Retina (tissue), 1 donor: ENCODE measurements at places on chromosomes 1 and 21.

DNA sequence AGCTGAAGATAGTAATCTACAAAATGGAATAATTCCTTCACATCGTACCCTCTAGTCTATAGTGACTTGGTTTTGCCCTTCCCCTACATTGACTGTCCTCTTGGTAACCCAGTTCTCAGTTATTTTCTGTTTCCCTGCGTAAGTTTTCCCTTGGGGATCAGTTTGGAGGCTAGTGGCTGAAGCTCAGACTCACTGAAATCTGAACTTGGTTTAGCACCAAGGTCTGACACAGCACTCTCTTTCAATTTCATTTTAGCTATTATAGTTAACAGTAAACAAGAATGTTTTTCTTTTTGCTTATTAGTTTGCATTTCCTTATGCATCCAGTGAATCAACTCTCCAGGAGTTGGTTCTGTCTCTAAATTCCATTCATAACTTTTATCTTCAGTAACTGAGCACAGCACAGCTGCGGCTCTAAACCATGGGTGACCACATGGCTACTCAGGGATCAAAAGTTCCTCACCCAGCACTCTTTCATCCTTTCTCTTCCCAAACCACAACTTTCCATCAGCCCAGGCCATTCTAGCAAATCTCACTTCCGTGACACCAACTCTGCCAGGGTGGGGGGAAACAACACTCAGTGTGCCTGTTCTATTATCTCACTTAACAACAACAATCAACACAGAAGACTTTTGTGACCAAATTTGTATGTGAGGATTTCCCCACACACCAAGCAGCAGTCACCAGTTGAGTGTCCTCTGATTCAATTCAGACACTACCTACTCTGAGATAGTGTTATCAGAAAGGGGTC lies 17.6 kb upstream of the IFI6 start:
- DNase-seq, result no peak

DNA sequence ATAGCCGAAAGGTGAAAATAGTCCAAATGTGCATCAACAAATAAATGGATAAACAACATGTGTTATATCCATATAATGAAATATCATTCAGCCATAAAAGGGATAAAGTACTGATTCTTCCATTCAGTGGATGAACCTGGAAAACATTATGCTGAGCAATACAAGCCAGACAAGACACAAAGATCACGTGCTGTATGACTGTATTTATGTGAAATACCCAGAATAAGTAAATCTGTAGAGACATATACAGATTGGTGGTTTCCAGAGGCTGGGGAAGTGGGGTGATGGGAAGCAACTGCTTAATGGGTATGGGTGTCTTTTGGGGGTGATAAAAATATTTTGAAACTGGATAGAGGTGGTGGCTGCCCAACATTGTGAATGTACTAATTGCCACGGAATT lies 13.3 kb upstream of the GSTM4 start:
- DNase-seq, result no peak

DNA sequence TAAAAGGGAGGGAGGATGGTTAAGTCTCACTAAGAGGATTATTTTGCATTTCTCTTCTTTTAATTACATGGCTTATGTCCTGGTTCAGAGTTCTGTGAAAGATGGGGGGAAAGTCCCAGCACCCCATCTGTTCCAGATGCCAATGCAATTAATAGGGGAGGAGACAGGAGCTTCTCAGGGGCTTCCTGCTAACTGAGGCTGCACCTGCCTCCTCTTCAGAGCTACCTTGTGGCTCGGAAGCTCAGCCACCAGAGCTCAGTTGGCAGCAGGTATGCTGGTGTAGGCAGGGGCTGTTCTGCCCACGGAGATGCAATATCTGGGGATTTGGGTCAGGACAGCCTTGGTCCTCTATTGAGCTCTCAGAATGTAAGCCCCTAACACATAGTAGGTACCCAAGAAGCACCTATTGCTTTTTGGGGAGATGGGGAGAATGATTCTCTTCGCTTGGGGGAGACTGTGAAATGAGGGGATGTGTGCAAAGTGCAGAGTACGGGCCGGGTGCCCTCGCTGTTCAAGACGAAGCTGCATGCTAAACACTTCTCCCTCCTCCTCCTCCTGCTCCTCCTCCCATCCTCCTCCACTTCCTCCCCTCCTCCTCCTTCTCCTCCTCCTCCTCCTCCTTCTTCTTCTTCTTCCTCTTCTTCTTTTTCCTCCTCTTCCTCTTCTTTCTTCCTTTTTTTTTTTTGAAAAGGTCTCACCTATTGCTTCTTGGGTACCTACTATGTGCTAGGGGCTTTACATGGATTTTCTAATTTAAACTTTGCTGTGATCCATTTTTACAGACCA lies 279.0 kb downstream of the PTPRU start:
- no peak for DNase-seq

DNA sequence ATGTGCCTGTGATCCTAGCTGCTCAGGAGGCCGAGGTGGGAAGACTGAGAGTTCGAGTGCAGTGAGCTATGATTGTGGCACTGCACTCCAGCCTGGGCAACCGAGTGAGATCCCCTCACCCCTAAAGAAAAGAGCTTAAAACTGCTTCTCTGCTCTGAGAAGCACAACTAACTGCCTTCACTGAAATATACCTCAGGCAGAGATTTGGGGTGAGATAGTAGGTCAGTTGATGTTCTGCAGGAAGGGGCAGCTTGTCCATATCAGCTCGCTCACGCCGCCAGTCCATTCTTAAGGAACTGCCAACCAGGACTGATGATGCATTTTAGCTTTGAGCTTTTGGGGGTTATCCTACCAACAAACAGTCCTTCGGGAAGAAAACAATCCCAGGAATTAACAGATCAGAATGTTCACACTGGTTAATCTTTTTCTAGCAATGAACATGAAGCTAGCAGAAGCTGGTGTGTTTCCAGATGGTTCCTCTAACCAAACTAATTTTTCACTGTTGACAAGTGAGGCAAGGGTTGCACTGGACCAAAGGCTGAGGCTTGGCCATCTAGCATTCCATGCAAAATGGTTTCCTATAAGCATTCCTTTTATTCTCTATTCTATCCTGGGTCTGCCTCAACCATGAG lies 31.6 kb downstream of the LHX4 start:
- no peak for DNase-seq

GRCh38 chr1:4108331-4108730 lies 208.3 kb upstream of the C1orf174 start:
- no peak for DNase-seq

- peak; percentile 84 for DNase-seq
Observed at GRCh38 chr1:150560011-150560438, 10.8 kb downstream of the ADAMTSL4 start.

DNA sequence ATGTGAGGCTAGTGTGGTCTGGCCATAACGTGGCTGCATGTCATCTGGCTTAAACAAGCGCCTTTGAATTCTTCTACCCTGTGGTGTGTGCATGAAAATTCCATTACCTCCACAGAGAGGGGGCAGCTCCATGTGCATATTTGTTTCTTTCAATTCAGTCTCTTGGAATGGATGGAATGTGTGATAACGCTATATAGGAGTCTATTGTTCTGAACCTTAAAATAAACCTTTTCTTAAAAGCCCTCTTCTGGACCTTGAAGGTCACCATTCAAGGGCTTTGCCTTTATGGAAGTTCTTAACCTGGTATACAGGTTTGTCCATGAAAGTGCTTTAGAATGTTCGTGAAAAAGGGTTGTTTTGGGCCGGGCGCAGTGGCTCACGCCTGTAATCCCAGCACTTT lies 118.2 kb upstream of the ADGRL2 start:
- no peak for DNase-seq

DNA sequence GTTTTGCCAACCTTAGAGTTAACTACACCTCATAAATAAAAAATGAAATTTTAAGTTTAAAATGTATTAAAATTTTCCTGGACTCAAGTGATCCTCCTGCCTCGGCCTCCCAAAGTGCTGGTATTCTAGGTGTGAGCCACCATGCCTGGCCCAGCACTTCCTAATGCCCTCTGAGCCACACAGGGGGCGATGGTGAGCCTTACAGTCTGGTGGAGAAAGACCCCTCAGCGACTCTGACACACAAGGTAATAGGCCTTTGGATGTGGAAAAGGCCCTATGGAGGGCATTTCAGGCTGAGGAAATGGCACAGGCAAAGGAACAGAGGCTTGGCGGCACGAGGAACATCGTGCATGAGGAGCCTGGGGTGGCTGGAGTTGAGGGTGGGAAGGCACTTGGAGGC lies 6.7 kb downstream of the CITED4 start:
- DNase-seq, result no peak

DNA sequence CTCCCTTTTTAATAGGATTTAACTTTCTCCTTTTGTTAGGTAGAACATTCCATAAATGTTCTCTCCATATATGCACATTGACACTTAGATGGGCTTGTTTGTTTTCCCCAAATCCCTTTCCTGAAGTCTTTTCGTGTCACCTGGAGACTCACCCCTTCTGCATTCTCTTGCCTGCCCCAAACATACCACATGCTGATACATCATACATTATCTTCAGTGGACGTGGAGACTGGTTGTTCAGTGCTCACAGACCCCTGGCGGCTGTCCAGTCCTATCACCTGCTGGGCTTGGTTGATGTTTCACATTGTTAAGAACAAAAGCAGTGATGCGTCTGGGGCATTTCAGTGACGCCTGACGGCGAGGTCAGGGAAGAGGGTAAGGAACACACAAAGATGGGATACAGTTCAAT lies 22.2 kb downstream of the FMOD start:
- peak; percentile 48 for DNase-seq

GRCh38 chr1:32695098-32695904 lies 7.3 kb downstream of the SYNC start:
- no peak for DNase-seq

DNA sequence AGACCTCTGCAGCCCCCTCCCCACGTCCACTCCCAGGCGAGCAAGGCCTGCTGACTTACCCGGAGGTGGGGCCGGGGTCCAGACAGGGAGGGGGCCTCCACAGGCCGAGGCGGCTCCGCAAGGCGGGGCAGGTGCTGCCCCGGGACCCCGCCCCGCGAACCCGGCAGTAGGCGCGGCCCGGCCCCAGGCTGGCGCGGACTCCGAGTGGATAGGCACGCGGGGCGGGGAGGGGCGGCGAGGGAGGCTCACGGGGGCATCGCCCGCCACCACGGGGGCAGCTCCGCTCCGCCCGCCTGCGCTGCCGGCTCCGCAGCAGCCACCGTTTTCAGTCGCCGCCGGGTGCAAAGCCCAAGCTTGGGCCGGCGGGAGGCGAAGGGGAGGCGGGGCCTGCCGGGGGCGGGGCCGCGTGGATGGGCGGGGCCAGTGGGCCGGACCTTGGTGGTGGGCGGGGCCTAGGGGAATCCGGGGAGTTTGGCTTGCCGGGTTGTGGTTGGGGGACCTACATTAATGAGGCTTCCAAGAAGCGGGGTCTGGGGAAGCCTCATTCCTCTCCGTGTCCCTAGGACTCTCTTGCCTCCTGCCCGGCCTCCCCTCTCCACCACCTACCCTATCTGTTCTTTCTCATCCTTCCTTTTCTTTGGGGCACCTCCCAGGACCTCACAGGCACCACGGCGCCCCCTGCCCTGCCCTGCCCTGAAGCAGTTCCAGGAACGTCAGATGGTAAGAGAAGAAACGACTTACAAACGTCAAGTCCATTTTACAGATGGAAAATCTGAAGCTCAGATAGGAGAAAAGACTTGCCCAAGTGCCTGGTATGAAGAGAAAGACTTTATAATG lies at the start of gene RIMS3:
TSS of gene RIMS3 (minus strand) at position 348 of the 837 bp plus-strand sequence. CDS start 23,757 bp downstream, outside the sequence.
- DNase-seq, result peak; percentile 73

- DNase-seq, result no peak
Observed at GRCh38 chr1:2506007-2506860, 20.2 kb downstream of the PANK4 start.

DNA sequence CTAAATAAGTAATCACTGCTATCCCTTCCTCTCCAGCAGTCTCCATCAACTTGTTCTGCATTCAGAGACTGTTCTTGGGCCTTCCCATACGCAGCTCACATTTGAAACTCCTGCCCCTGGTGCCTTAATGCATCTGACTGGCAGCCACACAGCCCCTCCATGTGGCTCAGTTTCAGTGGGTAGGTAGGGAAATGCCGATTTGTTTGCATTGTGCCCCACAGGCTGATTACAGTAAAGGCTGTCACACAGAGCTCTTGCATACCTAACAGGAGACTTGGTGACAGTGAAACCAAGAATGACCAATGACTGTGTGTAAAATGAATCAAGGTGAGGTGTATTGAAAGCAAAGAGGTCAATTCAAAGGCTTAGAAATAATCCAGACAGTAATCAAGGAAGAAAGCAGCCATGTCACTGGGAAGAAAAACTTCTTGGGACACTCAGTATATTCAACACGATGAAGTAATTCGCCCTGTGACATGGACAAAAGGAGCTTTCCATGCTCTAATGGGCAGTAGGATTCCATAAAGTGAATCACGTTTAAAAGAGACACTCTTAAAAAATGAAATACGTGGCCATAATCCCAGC lies 12.7 kb upstream of the B3GALNT2 start:
- no peak for DNase-seq
